ENCODE measurements at places on chromosomes 13 and 19.

DNA sequence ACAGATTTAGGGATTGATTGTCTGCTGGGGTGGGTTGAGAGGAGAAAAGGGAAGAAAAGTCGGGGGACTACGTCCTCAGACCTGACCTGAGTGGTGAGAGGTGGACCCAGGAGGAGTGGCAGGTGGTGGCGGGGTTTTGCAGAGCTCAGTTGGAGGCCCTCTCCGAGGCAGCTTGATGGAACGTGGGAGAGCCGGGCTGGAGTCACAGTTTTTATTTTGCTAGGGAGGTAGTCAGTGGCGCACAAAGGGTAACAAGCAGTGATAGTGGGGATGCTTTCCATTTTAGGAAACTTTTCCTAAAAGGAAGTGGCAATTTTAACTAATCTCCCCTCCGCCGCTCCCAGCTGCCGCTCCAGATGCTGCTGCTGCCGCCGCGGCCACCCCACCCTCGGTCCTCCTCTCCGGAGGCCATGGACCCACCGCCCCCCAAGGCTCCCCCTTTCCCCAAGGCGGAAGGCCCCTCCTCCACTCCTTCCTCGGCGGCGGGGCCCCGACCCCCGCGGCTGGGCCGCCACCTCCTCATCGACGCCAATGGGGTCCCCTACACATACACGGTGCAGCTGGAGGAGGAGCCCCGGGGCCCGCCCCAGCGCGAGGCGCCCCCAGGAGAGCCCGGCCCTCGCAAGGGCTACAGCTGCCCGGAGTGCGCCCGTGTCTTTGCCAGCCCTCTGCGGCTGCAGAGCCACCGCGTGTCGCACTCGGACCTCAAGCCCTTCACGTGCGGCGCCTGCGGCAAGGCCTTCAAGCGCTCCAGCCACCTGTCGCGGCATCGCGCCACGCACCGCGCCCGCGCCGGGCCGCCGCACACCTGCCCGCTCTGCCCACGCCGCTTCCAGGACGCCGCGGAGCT, 1.1 kb upstream of the ZNF581 start:
- no peak for DNase-seq

GRCh38 chr13:23651887-23652286, 81.7 kb downstream of the TNFRSF19 start:
- DNase-seq, result no peak

DNA sequence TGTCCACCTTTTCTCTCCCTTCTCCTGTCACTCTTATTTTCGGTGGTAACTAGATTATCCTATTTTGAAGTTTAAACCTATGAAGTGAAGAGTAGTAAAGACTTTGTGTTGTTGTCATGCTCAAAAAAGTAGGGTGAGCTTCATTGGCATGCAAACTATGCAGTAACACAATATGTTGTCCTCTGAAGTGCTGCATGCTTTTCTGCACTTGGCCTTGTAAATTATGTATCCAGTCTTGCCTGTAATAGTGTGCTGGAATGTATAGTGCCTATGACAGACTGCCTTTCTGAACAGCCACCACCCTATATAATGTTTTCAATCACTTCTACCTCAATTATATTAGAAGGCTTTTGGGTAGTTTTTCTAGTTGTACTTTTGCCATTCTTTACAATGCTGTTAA, 1198.2 kb upstream of the PCDH20 start:
- no peak for DNase-seq

GRCh38 chr13:87982400-87982799, 311.2 kb downstream of the SLITRK5 start:
- no peak for DNase-seq

DNA sequence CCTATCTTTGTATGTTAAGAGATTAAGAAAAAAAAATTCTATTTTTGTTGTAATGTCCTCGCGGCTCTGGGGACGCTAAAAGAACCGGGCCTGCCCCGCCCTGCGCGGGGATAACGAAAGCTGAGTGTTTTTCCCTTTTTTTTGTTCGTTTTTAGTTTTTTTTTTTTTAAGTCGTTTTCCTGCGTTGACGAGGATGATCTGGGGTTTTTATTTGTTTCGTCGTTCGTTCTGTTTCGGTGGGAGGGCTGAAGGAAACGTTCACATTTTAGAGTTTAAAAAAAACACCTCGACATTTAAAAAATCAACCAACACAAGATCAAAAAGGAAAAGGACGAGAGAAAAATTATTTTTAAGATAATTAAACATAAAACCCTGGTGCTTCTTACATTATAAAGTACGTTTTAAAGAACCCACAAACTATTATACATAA, 5.6 kb downstream of the LYL1 start:
- no peak for DNase-seq

DNA sequence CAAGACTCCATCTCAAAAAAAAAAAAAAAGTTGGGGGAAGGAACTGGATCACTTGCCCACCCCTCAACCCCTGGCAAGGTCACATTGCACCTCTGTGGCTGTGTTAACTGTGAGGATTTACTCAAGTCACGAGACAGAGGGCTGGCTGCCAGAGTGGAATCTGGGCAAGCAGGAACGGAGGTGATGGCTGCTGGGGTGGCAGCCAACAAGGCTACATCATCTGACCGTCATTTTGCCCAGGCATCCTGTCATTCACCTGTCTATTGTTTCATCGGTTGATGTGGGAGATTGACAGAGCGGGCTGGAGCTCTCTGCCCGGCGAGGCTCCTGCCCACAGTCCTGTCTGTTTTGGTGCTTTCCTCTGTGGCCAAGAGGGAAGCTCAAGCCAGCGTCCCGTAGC, 75.7 kb downstream of the DPF1 start:
- no peak for DNase-seq

- no peak for DNase-seq
These were observed 81.2 kb upstream of the KCTD15 start for GRCh38 chr19:33715462-33715861.

- DNase-seq, result no peak
These were observed 881 bp downstream of the ZNF20 start for GRCh38 chr19:12139269-12139668.

DNA sequence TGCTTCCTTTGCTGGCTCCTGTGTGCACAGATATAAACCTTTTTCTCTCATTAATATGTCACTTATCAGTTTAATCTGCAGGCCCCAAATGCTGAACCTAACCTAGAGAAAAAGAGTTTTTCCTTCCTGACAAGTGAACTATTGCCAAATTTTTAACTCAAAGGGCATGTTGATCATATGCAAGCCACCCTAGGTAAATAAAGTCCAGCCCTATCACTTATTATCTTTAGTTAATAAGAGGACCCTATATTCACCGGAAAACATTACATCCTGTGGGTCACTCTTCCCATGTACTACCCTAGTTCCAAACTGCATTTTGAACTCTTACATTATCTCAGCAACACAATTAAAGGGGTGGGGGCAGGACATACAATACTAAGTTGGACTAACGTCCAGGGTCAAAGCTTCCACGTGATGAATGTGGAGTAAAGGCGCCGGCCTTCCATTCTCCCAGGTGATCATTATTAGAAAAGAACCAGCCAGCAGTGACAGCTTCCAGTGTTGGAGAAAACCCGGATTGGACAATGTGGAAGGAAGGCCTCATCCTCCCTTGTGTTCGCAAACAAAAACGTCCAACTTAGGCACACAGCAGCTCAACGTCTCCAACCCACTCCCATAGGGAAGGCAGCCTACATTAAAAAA, 86.6 kb downstream of the STK24 start:
- no peak for DNase-seq

DNA sequence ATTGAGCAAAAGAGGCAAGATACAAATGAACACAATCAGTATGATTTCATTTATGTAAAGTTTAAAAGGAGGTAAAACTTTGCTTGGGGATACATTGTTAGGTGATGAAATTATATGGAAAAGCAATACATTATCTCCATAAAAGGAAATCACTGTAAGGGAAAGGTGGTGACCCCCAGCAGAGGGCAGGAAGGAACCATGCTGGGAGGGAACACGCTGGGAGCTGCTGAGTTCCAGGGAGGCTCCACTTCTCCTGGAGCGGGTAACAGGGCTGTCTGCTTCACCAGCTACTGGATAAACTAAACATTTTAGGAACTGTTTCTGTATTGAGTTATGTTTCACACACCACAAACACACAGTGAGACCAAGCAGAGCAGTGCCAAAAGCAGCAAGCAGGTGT, 91.2 kb downstream of the KATNAL1 start:
- DNase-seq, result peak; percentile 16

DNA sequence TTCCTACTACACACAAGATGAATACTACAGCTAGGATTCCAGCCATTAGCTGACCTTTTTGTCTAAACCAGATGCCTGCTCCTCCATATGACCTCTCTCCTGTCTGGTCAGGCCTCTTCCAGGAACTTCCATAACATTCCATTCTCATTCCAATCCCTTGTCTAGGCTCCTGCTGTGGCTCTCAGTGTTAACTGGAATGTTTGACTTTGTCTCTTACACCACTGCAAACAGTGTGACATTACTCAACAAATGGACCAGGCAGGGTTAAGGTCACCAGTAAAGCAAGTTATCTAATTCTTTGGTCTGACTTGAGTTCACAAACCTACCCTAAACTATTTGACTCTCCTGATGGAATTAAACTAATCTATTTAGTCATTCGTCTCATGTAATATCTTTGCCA, 2.1 kb upstream of the GPC6 start:
- no peak for DNase-seq

- no peak for DNase-seq
These were observed 62.7 kb downstream of the MICU2 start for GRCh38 chr13:21541271-21541670.

GRCh38 chr13:29892151-29892550, 41.7 kb upstream of the UBL3 start:
- no peak for DNase-seq

- DNase-seq, result no peak
These were observed 870.2 kb downstream of the EFNB2 start for GRCh38 chr13:105665284-105665683.

All from lung microvascular endothelial cell (primary cell).